ENCODE measurements at places on chromosomes 6 and 20. TPM values are rescaled to one million over a fixed set of nuclear protein-coding genes. Genes with fewer than 3 reads are reported as not detected.

The NRSN1 gene
- 0.38 TPM for total RNA-seq

The C20orf144 gene
- 0.44 TPM for total RNA-seq

The ASCC3 gene
- total RNA-seq = 38.7 TPM

The PRRT1 gene
- 3.0 TPM for total RNA-seq

- no peak for DNase-seq
These were observed 28.9 kb upstream of the C6orf58 start for GRCh38 chr6:127547904-127548649.

- DNase-seq = no peak
These were observed 52.6 kb downstream of the TRPC4AP start for GRCh38 chr20:35039846-35040489.

- DNase-seq = no peak
These were observed 316.6 kb downstream of the TPBG start for GRCh38 chr6:82680192-82680591.

GRCh38 chr6:162450358-162450757 is 277.2 kb downstream of the PRKN start:
- DNase-seq = no peak

- no peak for DNase-seq
These were observed 34.7 kb upstream of the ASCC3 start for GRCh38 chr6:100915876-100916275.

Data from endodermal cell (in vitro differentiated cells).